ENCODE measurements at places on chromosomes 2 and 18.

DNA sequence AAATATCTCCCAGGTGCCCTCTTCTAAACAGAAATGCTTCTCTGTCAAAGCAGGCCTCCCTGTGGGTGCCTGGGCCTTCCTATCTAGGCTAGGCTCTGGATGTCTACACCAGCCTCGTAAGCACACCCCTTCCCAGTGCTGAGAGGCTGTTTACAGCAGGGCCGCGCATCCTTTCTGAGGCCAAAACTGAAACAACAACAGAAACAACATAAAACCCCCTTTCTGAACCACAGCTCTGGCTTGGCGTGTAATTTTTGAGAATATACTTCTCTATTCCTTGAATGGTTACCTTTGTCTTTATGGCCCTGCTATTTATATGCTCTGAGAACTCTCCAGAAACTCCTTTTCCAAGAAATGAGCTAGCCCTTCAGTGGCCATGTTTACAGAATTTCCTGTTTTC lies 118.4 kb downstream of the BCL2L11 start:
- no peak for DNase-seq

GRCh38 chr2:27946530-27947060 lies 56.1 kb downstream of the BABAM2 start:
- no peak for DNase-seq

- DNase-seq: no peak
Observed at GRCh38 chr2:101420623-101421022, 33.3 kb upstream of the CREG2 start.

- DNase-seq: no peak
Observed at GRCh38 chr2:162382278-162382677, 38.3 kb downstream of the GCA start.

- no peak for DNase-seq
Observed at GRCh38 chr2:241163601-241164118, 13.4 kb downstream of the PPP1R7 start.

DNA sequence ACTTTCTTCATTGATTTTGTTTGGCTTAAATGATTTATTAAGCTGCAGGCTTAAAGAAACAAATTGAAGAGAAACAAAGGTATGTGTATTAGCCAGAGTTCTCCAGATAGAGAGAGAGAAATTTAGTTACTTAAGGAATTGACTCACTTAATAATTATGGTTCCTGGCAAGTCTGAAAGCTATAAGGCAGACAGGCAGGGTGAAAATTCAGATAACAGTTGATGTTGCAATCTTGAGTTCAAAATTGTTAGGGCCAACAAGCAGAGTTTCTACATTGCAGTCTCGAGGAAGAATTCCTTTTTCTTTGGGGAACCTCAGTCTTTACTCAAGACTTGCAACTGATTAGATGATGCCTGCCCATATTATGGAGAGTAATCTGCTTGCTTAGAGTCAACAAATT lies 593.5 kb downstream of the ADCYAP1 start:
- no peak for DNase-seq

GRCh38 chr18:76679945-76680344 lies 142.4 kb upstream of the ZNF236 start:
- no peak for DNase-seq

GRCh38 chr2:58616961-58617360 lies 375.8 kb upstream of the FANCL start:
- DNase-seq: no peak

GRCh38 chr18:78622907-78623541 lies 356.6 kb upstream of the SALL3 start:
- DNase-seq: no peak

DNA sequence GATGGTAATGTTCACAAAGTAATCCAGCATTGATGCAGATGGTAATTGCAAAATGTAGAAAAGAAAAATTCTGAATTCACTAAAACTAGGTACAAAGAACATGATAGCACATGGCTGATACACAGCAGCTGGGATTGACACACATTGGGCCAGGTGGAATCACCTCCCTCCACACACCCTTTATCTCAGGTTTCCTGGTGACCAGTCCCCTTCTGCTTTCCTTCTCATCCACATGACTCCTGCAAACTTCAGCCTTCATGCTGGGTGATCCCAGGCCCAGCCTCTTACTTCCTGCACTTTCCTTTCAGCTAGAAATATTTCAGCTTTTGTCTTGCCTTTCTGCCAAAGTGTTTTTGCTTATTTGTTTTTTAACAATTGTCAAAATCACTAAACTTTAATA lies 246.9 kb downstream of the LNPK start:
- no peak for DNase-seq

DNA sequence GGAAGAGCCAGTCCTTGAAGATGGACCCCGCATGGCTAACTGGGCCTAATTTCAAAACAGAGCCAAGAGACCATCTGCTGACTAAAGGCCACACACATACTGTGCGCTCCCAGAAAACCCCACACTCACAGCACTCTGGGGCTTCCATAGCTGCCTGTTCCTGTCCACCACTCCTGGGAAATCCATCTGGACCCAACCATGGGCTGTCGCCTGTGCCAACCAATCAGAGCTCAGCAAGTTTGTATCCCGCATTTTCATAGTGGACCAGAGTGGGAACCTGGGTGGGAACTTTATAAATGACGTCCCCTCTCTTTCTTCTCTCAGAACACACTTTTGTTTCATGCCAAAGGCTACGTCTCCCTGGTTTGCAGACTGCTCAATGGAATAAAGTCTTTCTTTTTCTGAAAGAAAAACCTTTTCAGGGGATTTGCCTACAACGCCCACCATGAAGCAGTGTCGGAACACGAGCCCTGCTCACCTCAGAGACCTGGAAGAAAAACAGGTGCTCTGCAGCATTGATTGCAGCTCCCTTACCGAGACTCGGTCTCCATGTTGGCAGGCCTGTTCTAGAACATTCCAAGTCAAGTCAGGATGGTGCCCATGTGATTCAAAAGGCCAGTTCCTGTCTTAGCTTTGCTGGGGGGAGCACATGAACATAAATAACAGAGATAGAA lies 137.2 kb upstream of the GPC1 start:
- DNase-seq: no peak

Data from esophagus squamous epithelium (tissue), 5 donors.